GM10248 (cell line): ENCODE measurements at places on chromosomes 6 and 20.
A peak's percentile ranks its signal among the peaks of the same experiment; 100 is the strongest.

- no peak for DNase-seq
Measured at GRCh38 chr20:24667689-24668383, 198.4 kb downstream of the SYNDIG1 start.

DNA sequence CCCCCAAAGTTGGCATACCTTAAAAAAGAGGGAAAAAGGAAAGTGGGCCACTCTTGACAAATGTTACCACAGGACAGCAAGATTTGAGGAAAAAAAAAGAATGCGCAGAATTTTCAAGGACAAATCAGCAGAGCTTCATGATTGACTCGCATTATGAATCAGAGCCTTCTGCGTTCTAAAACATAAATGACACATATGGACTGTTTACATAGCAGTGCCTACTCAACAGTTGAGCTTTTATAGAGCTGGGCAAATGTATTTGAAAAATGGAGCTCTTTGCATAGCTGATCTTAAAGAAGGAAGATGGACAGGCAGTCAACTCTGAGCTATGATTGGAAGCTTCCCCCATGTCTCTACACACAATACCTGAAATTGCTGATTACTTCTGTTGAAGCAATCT, 213.2 kb upstream of the NT5E start:
- DNase-seq: no peak

DNA sequence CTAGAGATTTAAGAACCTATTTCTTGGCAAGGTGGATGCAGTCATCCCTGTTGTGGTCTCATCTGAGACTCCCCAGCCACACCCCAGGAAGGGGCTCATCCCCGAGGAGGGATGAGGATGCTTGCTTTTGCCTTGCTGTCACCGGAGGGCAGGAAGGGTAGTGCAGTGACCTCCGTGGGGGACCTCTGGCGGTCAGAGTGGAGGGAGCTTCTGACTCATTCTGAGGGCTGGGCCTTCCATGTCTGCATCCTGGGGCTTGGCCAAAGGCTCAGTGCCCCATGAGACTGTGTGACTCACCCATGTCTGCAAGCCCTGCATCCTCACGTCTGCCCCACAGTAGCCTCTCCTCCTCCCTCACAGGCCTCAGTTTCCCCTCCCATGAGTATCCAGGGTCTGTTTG, 38.7 kb downstream of the UQCC2 start:
- peak; percentile 65 for DNase-seq

DNA sequence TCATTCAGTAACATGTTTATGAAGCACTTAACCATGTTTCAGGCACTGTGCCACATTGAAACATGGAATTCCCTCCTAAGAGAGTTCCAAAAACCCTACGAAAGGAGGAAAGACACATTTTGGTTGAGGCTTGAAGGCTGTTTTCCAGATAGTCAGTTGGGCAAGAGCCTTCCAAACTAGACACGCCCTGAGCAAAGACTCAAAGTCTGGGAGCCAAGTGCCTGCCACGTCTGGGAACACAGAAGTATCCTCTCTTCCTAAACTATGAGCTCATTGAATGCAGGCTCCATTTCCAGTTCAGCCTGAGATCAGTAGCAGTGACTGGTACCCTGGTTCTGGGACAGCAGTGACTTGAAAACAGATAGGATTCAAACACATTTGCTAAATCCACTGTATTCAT, 74.5 kb upstream of the FAM8A1 start:
- DNase-seq: no peak

DNA sequence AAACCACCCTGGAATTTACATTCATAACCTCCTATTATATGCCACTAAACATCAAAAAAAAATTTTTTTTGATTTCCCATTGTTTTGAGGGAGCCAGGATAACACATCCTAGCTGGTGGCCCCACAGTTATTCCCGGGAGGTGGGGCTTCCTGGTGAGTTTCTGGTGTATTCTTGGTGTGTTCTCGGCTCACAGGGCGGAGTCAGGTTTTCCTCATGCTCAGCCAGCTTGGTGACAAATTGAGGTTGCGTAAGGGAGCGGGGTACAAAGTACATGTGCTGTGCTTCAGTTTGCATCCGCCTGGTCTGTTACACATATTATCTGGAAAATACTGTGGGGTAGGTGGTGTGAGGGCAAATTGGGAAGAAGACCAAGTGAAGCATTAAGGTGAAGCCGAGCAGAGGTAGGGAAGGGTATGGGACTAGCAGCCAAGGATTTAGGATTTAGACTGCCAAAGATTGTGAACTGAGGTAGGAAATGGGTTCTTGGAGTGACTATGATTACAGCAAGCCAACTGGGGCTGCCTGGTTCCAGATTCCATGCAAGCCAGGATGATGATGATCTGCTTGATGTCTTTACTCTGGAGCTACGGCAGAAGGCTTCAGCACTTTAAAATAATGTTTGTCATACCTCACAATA, 46.2 kb upstream of the EEF1A1 start:
- no peak for DNase-seq

- no peak for DNase-seq
Measured at GRCh38 chr6:82738773-82739172, 326.9 kb downstream of the UBE3D start.

- DNase-seq: no peak
Measured at GRCh38 chr20:50695135-50695872, 4.0 kb upstream of the RIPOR3 start.

GRCh38 chr6:32890831-32891230, 36.8 kb downstream of the PSMB9 start:
- DNase-seq: no peak

DNA sequence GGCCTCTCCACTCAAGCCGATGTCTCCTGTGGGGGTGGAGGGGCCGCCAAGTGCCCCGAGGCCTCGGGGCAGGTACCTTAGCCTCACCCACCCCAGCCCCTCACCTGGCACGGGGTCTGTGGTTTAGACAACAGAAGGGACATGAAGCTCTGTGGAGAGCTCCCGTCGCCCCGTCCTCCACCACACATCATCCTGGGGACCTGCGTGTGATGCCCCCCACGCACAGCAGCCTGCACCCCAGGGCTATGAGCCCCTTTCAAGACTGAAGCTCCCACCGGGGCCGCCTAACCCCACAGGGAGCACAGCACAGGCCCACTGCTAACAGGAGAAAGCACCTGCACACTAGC, 8.2 kb downstream of the KCNQ2 start:
- no peak for DNase-seq

DNA sequence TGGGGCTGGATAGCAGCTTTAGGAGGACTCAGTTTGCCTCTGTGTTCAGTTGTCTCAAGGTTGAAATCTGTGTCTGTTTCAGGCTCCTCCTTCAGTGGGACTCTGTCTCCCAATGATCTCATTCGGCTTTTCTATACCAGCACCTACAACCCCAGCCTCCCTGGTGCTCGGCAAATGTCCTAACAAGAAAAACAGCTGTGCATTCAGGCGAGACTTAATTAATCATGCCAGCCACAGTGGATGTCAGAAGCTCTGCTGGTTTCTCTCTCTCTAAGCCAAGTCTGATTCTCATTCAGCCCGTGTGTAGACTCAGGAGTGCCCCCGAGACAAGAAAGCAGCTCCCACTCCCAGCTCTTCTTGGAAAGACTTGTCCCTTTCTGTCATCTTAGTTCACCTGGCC, 46.8 kb downstream of the SUN5 start:
- DNase-seq: no peak

DNA sequence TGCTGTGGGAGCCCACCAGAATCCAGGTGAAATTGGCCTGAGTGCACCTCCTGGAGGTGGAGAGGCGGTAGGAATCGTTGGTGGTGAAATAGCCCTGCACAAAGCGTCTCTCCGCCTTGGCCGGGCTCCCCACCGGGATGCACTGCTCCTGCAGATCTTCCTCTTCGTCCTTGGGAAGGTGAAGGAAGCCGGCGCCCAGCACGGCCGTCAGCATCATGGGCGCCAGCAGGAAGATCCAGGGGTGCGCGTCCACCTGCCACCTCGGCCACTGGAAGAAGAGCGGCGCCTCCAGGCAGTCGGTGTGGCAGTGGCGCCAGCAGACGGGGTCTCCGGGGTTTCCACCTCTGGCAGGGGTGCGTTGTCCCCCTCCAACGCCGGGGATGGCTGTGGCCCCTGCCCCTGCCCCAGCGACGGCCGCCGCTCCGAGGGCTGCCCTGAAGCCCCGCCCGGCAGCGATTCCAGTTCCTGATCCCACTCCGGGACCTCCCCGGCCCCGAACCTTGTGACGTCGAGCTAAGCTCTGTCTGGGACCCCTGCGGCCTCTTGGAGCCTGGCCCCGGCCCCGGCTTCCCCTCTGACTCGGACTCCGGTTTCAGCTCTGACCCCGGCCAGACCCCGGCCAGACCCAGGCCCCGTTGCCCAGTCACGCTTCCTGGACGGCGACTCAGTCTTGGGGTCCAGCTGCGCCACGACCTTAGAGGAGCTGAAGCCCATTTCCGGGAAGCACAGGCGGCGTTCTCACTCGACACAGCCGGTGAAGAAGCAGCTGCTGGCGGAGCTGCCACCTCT, 91.9 kb downstream of the CD164 start:
- DNase-seq: no peak

- DNase-seq: no peak
Measured at GRCh38 chr6:73579851-73580246, 59.0 kb upstream of the EEF1A1 start.

DNA sequence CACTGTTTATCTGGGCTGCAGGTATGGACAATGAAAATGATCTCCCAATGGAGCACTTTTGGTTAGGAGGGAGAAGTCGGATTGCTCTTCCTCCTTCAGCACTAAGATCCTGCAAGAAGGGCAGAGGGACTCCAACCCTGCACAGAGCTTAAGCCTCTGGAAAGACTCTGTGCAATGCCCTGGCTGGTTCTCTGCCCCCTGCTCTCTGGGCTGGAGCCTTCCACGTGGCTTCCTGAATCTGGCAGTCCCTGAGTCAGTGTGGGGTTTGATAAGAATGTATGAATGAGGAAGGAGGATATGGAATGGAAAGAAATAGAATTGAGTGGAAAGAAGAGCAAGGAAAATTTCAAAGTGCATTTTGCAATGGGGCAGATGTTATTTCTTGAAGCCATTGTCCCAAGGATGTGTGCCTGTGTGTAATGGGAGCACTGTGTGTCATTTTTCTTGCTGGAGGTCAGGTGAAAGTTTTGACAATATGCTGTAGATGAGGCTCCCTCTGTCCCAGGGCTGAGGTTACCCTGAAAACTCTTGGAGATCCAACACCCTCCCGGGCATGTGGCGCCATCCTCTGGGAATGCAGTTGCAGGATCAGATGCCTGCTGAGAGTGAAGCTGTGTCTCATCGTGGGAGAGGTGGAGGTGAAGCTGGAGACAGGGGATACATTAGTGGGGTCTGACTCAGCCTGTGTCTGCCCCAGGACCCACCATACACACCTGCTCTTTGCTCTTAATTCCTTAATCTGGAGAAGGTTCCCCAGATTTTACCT, 16.3 kb upstream of the CST9L start:
- no peak for DNase-seq

DNA sequence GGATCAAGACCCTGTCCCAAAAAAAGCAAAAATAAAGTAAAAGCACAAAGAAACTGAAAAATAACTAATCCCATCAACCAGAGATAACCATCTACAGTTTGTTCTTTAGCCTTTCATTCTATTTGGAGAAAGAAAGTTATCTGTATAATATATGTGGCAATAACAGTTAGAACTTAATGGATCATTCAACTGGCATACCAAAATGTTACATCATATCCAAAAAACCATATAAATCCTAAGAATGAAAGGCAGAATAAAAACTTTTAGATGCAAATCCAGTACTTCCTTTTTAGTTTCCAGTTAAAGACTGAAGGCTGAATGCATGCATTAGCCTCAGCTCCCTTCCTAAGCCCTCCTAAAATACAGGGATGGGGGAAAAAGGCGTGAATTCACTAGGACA, 25.2 kb downstream of the ILRUN start:
- no peak for DNase-seq

GRCh38 chr6:15987569-15987968, 141.3 kb upstream of the MYLIP start:
- DNase-seq: no peak

DNA sequence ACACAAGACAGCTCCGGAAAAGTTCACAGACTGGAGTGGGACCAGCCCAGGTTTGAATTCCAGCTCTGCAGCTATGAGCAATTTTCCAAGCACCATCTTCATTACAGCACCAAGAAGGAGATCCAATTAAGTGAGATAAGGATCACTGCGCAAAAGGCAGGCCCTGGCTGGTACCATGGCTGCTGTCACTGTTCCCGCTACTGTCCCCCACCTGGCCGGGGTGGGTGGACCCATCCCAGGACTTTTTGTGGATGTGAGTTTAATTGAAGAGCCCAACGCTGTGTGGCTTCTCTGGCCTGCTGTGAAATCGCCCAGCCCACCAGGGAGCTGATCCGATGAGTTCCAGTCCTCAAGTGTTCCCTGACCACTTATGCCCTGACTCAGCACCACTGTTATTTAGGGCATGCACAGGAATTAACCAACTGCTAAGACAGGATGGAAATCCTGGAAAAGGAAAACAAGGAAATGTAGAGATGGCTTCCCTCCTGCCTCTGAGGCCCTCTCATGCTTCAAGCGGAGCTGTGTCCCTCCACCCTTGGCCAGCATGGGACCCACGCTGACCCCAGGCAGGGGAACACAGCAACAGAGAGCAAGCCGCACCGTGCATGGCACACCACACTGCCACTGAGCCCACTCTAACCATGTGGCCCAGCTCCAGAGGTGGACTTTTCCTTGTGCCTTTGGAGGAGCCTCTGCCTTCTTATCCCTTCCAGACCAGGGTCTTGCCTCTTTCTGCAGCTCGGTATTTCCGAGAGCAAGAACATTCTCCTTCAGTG, 150.0 kb upstream of the CST7 start:
- no peak for DNase-seq

- DNase-seq: no peak
Measured at GRCh38 chr20:34543463-34544056, 15.0 kb upstream of the MAP1LC3A start.

DNA sequence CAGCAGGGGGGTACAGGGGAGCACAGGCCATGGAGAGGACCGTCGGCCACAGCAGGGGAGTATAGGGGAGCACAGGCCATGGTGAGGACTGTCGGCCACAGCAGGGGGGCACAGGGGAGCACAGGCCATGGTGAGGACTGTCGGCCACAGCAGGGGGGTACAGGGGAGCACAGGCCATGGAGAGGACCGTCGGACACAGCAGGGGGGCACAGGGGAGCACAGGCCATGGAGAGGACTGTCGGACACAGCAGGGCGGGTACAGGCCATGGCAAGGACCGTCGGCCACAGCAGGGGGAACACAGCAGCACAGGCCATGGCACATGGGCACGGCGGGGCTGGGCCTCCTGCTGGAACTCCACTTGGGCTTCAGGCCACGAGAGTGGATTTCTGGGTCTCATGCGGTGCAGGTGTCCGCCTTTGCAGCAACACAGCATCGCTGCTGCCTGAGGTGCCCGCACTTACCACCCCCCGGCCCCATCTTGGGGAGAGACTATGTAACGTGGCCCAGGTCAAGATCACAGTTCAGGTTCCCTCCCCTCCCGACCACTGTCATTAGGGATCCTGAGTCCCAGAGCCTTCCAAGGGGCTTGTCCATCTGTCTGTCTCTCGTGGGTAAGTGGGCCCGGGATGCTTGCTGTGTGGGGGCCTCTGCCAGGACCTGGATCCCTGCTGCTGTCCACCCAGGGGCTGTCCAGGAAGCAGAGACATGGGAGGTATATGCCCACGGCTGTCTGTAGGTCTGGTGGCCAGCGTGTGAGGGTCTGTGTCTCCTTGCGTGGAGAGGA, 2.5 kb downstream of the NPBWR2 start:
- DNase-seq: no peak

GRCh38 chr20:51022803-51023616, at the start of gene KCNG1:
TSS of gene KCNG1 (minus strand) at chr20:51023107. CDS start at chr20:51010338, 12,769 bp downstream.
- peak; percentile 80 for DNase-seq

GRCh38 chr20:57124800-57125517, 141.5 kb downstream of the BMP7 start:
- no peak for DNase-seq

GRCh38 chr6:80550748-80551147, 444.3 kb downstream of the BCKDHB start:
- no peak for DNase-seq

GRCh38 chr6:12483712-12484111, 193.6 kb downstream of the EDN1 start:
- DNase-seq: peak; percentile 24

- DNase-seq: no peak
Measured at GRCh38 chr20:1423625-1424106, 30.8 kb upstream of the FKBP1A start.
